Hematopoietic multipotent progenitor cell (in vitro differentiated cells): ENCODE measurements at places on chromosomes 6 and 20. TPM values are rescaled to one million over a fixed set of nuclear protein-coding genes. Genes with fewer than 3 reads are reported as not detected.

DNA sequence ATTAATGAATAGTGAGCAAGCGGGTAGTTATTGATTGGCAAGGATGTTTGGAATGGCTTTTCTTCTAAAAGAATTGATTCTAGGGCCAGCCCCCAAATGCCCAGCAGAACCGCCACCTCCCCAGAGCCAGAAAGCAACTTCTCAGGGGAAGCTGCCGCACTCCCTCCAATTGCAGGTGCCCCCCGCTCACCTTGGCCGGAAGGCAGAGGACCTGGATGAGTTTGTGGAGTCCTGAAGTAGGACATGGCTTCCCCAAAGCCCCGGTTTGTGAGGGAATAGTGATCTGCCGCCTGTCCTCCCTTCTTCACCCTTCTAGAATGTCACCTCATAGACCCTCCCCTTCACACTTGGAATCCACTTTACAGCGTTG is at the start of gene SPATA25:
TSS of gene SPATA25 (minus strand) at position 277 of the 370 bp plus-strand sequence. CDS start at position 245, 32 bp downstream.
- no peak for DNase-seq

- no peak for DNase-seq
Measured at GRCh38 chr6:127317388-127318128, 25.9 kb downstream of the ECHDC1 start.

GRCh38 chr6:5537967-5538366 is 276.7 kb downstream of the FARS2 start:
- no peak for DNase-seq

GRCh38 chr6:39568896-39569295 is 156.3 kb downstream of the KIF6 start:
- no peak for DNase-seq

DNA sequence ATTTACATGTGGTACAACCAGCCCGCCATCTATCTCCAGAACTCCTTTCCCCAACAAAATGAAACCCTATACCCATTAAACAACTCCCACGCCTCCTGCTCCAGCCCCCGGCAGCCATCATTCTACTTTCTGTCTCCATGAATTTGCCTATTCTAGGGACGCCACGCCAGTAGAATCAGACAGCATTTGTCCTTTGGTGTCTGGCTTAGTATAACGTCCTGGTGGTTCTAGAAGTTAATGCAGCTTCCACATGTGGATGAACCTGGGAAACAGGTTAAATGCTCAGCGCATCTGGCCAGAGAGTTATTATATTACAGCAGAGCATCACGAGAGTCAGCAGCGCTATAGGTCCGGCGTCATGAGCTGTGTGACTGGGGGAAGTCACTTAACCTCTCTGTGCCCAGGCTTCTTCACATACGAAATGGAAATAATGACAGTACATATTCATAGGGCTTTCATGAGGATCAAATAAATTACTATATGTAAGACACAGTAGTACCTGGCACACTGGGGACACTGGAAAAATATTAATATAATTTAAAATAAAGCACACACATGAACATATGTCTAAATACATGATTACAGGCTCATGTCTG is 178.7 kb upstream of the TAB2 start:
- no peak for DNase-seq

DNA sequence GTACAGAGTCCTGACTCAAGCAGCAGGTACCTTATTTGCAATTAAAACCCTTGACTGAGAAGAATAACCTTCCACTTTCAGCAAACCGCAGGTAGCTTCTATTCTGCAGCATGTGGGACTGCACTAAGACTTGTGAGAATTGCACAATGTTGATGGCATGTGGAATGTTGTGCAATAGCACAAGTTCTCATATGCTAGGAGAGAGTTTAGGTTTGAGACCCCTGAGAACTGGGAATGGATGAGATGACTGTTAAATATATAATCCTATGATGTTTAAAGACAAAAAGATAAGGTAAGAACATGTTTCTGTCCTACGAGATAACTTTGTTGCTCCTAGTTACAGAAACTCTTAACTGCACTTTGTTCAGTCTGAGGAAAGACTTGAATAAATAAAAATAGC is 194.6 kb downstream of the OTOR start:
- DNase-seq: no peak

UBE2J1 gene
- total RNA-seq: 29.4 TPM

NRN1 gene
- not detected for total RNA-seq

GRCh38 chr6:73233048-73233447 is 7.8 kb upstream of the KHDC1L start:
- no peak for DNase-seq

DNA sequence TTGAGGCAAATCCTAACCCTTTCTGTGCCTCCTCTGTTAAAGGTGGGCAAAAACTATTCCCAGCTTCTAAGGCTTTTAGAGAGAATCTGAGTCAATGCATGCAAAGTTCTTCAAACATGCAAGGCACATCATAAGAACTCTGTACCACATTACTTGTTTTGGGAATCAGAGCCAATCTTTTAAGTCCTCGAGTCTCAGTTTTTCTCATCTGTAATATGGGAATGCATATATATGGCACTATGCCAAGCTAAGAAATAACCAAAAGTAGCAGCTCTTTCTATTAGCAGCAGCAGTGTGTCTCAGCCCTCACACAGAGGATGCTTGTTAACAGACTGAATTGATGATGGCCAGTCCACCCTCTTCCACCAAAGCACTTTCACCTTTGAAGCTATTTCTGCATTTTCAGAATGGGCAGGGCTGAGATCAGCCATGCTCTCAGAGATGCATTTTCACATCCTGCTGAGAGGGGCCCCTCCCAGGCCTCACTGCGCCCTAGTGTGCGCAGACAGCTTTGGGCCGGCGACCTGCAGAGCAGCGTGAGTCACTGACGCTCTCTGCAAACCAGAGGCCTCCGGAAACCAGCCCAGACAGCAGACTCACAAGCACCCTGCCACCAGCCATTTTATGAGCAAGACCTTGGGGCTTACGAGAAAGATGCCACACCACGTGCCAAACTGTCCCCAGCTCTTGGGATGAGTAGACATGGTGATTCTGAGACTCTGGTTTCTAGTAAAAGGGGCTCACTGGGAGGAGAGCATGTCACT is 138.0 kb downstream of the NFATC2 start:
- DNase-seq: peak; percentile 70

DNA sequence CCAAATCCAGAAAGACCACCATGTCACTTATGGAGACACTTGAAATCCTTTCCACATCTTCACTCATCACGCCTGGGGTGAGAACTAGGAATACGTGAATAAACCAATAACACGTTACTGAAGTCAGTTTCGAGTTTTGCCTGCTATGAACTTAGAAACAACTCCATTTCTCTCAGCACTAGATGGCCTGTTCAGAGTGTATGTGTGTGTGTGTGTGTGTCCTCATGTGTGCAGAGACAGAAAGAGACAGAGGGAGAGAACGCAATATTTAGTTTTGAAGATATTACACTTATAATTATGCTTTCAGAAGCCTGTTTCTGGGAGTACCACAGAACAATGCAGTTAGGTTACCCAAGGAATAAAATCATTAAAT is 81.2 kb upstream of the CCN6 start:
- no peak for DNase-seq

GRCh38 chr6:16700202-16700915 is 60.9 kb downstream of the ATXN1 start:
- DNase-seq: peak; percentile 71
